ENCODE measurements at places on chromosomes 16 and 17. TPM values are rescaled to one million over a fixed set of nuclear protein-coding genes. Genes with fewer than 3 reads are reported as not detected.

ICAM2 gene
- total RNA-seq = 60.3 TPM

DNA sequence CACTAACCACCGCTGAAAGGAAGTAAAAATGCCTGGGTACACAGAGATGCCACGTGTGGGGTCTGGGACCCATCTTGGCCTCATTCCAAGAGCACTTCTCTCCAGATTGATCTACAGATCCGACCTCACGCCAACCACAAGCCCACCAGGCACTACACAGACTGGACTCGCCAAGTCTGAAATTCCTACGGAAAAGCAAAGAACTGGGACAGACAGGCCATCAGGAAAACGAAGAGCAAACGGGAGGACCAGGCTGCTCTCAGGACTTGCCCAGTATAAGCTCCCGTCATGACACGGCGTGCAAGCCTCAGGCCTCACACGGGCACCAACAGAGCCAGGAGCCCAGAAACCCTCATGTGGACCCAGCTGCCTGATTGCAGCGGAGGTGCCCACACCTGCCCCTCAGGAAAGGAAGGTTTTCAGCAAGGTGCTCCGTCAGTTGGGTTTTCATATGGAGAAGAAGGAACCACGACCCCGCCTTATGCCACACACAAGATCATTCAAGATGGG is 20.1 kb upstream of the C16orf95 start:
- H3K4me1 ChIP-seq = no peaks in the 10 kb centered on the region
- no peak for DNase-seq
- H3K36me3 ChIP-seq = peaks cover 54% of the 10 kb centered on the region
- H3K27ac ChIP-seq = no peak overlapping the region
- no peak overlapping the region for H3K4me3 ChIP-seq
- H3K27me3 ChIP-seq = no peaks in the 10 kb centered on the region

- no peak for DNase-seq
- no peaks in the 10 kb centered on the region for H3K36me3 ChIP-seq
- H3K4me3 ChIP-seq = no peak overlapping the region
- H3K27ac ChIP-seq = no peak overlapping the region
- H3K4me1 ChIP-seq = peaks cover 11% of the 10 kb centered on the region
These were observed 30.4 kb downstream of the ABCC1 start for GRCh38 chr16:15979801-15980200.

GRCh38 chr16:83343935-83344366 is 463.8 kb upstream of the HSBP1 start:
- peak; percentile 56 for DNase-seq
- H3K36me3 ChIP-seq = no peaks in the 10 kb centered on the region
- H3K4me1 ChIP-seq = no peaks in the 10 kb centered on the region
- H3K27me3 ChIP-seq = no peaks in the 10 kb centered on the region
- H3K4me3 ChIP-seq = no peak overlapping the region

NAGS gene
- total RNA-seq = 10.7 TPM

- no peak for DNase-seq
- no peak overlapping the region for H3K27ac ChIP-seq
- peaks cover 15% of the 10 kb centered on the region for H3K36me3 ChIP-seq
- no peaks in the 10 kb centered on the region for H3K4me1 ChIP-seq
These were observed 6.0 kb upstream of the DCXR start for GRCh38 chr17:82043507-82043906.

GAST gene
- not detected for total RNA-seq

BRIP1 gene
- total RNA-seq = 0.98 TPM

- H3K4me1 ChIP-seq = peaks cover 9% of the 10 kb centered on the region
- peak overlapping the region; percentile 32 for H3K4me3 ChIP-seq
- no peaks in the 10 kb centered on the region for H3K27me3 ChIP-seq
- peak overlapping the region; percentile 96 for H3K27ac ChIP-seq
- no peak for DNase-seq
- no peaks in the 10 kb centered on the region for H3K36me3 ChIP-seq
These were observed 467 bp upstream of the EMP2 start for GRCh38 chr16:10580883-10581247.

- peak overlapping the region; percentile 43 for H3K27ac ChIP-seq
- H3K36me3 ChIP-seq = no peaks in the 10 kb centered on the region
- peak; percentile 64 for DNase-seq
- no peak overlapping the region for H3K4me3 ChIP-seq
These were observed 11.2 kb downstream of the MRPL27 start for GRCh38 chr17:50361561-50362480.

GRCh38 chr16:87948119-87948545 is 3.1 kb upstream of the BANP start:
- peak overlapping the region; percentile 11 for H3K27ac ChIP-seq
- H3K4me3 ChIP-seq = no peak overlapping the region
- no peaks in the 10 kb centered on the region for H3K36me3 ChIP-seq

GRCh38 chr16:53998966-53999522 is 287.5 kb downstream of the IRX3 start:
- no peaks in the 10 kb centered on the region for H3K36me3 ChIP-seq
- H3K27me3 ChIP-seq = no peaks in the 10 kb centered on the region
- H3K4me1 ChIP-seq = no peaks in the 10 kb centered on the region
- no peak overlapping the region for H3K27ac ChIP-seq
- DNase-seq = no peak

GRCh38 chr16:87829622-87829980 is 39.7 kb downstream of the SLC7A5 start:
- H3K27ac ChIP-seq = no peak overlapping the region
- no peak for DNase-seq
- H3K36me3 ChIP-seq = no peaks in the 10 kb centered on the region

DNA sequence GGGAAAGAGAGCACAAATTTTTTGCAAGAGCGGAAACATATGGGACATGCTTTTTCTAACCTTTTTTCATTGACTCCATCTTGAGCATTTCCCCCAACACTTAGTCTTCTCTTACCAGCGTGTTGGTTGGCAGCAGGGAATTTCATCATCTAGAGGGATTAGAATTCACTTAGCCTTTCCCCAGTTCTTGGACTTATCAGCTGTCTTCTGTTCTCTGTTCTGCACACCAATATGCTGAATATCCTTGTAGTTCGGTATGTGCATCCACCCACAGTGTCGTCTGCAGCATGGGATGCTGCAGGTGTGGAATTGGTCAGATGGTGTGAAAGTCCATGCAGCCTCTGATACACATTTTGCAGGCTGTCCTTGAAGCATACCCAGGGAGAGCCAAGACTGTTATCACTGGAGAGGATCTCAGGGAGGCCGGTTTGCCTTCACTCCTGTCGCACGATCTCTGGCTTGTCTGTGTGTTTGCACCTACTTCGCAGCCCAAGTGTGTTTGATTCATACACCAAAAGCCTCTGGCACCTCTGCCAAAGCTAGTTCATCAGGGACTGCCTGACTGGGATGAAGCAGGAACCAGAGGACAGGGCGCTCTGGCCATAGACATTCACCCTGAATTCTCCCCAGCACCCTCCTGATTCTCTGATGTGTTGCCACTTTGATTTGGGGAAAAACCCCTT is 93.3 kb downstream of the SOCS1 start:
- DNase-seq = peak; percentile 86
- peak overlapping the region; percentile 60 for H3K27ac ChIP-seq
- no peak overlapping the region for H3K4me3 ChIP-seq
- H3K36me3 ChIP-seq = peaks cover 6% of the 10 kb centered on the region
- no peaks in the 10 kb centered on the region for H3K27me3 ChIP-seq
- H3K4me1 ChIP-seq = peaks cover 36% of the 10 kb centered on the region

MYADML2 gene
- not detected for total RNA-seq

DNA sequence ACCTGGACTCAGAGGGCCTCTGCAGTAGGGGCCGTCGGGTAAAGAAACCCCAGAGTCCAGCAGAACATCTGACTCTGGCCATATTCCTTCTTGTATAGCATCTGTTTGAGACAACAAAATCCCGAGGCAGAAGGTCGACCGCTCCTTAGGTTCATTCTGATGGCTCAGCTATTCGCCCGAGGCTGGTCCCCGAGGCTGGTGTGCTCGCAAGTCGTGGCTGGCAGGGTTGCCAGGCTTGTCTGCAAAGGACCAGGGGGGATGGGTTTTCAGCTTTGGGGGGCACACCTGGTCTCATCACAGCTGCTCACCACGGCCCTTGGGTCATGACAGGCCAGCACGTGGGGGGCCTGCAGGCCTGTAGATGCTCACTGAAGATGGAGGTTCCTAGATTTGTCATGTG is 119.1 kb downstream of the BANP start:
- H3K36me3 ChIP-seq = peaks cover under 1% of the 10 kb centered on the region
- no peaks in the 10 kb centered on the region for H3K4me1 ChIP-seq
- H3K27me3 ChIP-seq = no peaks in the 10 kb centered on the region
- DNase-seq = no peak
- H3K4me3 ChIP-seq = no peak overlapping the region
- H3K27ac ChIP-seq = no peak overlapping the region

DNA sequence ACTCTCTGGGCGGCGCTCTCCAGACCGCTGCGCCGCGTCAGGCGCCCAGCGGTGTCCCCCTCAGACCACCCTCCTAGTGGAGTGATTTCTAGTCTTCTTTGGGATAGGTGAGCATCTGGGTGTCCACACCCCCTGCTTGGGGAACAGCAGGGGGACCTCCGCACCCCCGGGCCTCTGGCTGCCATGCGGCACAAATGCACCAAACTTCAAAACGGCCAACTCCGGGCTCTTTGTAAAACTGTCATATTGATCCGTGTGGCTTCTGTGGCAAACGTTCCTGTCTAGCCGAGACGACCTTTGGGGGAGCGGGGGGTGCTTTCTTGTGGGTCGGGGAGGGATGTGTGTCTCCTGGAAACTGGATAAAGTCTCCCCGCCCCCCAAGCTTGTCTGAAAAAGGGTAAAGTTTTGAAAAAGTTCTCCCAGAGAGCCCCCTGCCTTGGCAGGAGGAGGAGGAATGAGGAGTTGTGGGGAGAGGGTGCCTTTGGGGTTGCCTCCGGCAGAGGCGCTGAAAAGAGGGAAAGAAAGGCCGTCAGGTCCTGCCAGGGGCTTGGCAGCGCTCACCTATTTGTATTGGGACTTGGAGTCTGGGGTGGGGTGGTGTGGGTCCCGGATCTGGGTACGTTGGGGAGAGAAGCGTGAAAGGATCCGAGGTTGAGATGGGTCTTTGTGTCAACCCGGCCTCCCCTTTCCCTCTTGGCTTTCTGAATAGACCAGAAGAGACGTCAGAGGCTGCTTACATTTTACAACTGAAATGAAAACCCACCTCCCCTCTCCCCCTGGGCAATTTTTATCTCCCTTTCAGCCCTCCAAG is 2.2 kb upstream of the CHD3 start:
- H3K4me1 ChIP-seq = peaks cover 17% of the 10 kb centered on the region
- H3K27me3 ChIP-seq = no peaks in the 10 kb centered on the region
- H3K36me3 ChIP-seq = peaks cover 16% of the 10 kb centered on the region
- peak overlapping the region; percentile 40 for H3K27ac ChIP-seq
- DNase-seq = peak; percentile 68
- H3K4me3 ChIP-seq = peak overlapping the region; percentile 46

DNA sequence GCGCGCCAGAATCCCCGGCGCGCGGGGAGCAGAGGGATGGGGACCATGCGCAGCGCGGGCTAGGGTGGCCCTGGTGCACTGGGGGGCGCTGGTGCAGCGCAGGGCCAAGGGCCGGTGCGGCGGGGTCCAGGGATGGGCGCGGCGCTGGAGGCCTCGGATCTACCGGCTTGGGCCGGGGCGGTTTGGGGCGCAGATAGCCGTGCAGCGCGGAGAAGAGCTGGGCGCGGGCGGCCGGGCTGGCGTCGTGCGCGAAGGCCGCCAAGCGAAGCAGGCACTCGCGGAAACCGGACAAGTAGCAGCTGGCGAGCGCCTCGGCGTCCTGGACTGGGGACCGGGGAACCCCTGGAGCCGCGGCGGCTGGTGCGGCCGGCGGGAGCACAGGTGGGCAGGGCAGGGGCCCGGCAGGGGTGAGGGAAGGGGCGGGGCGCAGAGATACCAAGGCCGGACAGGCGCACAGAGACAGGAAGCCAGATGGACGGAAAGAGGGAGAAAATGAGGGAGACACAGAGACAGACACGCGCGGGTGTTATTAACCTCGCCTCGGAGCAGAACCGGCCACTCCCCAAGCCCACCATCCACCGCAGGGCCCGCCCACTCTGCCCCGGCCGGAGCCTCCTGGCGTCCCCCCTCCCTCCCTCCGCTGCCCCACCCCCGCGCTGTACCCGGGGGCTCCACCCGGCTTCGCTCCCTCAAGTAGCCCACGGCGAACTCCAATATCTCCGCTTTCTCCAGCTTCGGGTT is 2.1 kb downstream of the HES7 start:
- peak; percentile 64 for DNase-seq
- peaks cover 32% of the 10 kb centered on the region for H3K27me3 ChIP-seq
- H3K36me3 ChIP-seq = no peaks in the 10 kb centered on the region
- peaks cover 33% of the 10 kb centered on the region for H3K4me1 ChIP-seq
- no peak overlapping the region for H3K27ac ChIP-seq
- peak overlapping the region; percentile 26 for H3K4me3 ChIP-seq

CCDC144A gene
- total RNA-seq = 6.7 TPM

CCL22 gene
- 0.43 TPM for total RNA-seq

TAC4 gene
- not detected for total RNA-seq

FZD2 gene
- total RNA-seq = 8.3 TPM

GRCh38 chr16:49603956-49604355 is 230.4 kb downstream of the C16orf78 start:
- no peak for DNase-seq
- no peak overlapping the region for H3K4me3 ChIP-seq
- H3K27me3 ChIP-seq = no peaks in the 10 kb centered on the region
- no peaks in the 10 kb centered on the region for H3K36me3 ChIP-seq

NT5M gene
- total RNA-seq = 2.1 TPM

DNA sequence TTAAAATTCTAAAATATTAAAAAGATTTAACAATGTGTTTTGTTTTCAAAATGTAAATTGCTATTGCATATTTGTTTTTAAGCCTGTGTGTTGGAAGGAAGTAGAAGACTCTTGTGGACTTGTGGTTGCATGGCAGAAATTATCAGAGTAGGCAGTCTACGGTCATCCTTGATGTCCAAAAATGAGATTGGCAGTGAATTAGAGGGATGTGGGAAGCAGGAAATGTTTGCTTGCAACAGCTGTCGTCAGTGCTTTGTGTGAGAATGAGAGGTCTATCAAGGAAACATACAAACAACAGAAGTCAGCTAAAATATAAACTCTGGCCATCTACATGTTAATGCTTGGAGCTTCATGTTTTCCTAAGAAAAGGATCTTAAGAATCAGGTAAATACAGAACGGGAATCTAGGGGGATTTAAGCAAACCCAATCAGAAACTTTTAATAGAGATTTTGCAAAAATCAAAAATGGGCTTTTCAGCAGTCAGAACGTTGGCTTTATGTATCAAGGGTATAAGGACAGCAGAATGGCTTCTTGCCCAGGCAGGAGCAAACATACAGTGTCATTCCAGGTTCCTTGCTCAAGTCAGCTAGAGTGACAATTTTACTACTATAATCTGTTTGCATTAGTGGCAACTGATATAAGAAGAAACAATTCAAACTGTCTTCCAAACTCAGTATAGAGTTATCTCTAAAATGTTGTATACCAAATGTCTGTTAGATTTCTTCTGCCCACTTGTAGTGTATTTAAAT is 196.7 kb downstream of the CYB561 start:
- no peak overlapping the region for H3K4me3 ChIP-seq
- no peaks in the 10 kb centered on the region for H3K36me3 ChIP-seq
- H3K27ac ChIP-seq = no peak overlapping the region

MYH2 gene
- not detected for total RNA-seq

KRT23 gene
- total RNA-seq = 2.0 TPM

Measured in lung (tissue), 17 donors.